ENCODE measurements at places on chromosomes 7 and 10.

GRCh38 chr7:158443688-158444483 lies 143.7 kb downstream of the PTPRN2 start:
- DNase-seq = no peak

- no peak for DNase-seq
Measured at GRCh38 chr7:4519819-4520520, 162.1 kb upstream of the FOXK1 start.

- DNase-seq = no peak
Measured at GRCh38 chr10:106694696-106695095, 469.8 kb downstream of the SORCS1 start.

GRCh38 chr10:118638680-118639079 lies 43.2 kb upstream of the PRLHR start:
- DNase-seq = no peak

- DNase-seq = no peak
Measured at GRCh38 chr7:111212857-111213523, 122.1 kb downstream of the LRRN3 start.

GRCh38 chr7:41695661-41696322 lies 7.1 kb downstream of the INHBA start:
- DNase-seq = no peak

GRCh38 chr10:43200538-43201390 lies 62.5 kb downstream of the CSGALNACT2 start:
- DNase-seq = no peak

GRCh38 chr10:122295451-122295809 lies 24.3 kb downstream of the BTBD16 start:
- no peak for DNase-seq

DNA sequence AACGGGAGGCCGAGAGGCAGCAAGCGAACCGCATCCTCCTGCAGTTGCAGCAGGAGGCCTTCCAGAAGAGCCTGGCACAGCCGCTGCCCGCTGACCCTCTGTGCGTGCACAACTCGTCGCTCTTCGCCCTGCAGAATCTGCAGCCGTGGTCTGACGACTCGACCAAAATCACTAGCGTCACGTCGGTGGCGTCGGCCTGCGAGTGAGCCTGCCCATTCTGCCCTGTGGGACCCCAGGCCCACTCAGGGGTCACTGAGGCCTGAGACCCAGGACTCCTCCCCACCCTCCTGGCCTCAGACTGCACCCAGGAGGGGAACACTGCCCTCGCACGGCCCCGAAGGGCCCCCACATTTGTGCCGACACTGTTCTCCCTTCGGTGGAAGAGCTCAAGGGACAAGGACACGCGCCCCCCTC lies 5.6 kb downstream of the TLX1 start:
- DNase-seq = no peak

DNA sequence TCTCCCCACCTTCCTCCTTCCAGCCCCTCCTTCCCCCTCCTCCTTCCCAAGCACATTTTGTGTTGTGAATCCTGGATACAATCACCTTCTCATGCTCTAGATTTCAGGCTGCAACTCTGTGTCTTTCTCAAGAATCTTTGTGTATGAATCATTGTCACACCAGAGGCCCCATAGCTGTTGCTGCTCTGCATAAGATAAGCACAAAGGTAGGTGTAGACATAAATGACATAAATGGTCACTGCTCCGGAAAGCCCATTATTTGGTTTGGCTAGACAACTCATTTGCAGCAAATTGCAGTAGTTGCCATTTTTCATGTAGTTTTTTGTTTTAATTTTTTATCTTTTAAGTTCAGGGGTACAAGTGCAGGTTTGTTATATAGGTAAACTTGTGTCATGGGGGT lies 216.3 kb upstream of the NRP1 start:
- no peak for DNase-seq

DNA sequence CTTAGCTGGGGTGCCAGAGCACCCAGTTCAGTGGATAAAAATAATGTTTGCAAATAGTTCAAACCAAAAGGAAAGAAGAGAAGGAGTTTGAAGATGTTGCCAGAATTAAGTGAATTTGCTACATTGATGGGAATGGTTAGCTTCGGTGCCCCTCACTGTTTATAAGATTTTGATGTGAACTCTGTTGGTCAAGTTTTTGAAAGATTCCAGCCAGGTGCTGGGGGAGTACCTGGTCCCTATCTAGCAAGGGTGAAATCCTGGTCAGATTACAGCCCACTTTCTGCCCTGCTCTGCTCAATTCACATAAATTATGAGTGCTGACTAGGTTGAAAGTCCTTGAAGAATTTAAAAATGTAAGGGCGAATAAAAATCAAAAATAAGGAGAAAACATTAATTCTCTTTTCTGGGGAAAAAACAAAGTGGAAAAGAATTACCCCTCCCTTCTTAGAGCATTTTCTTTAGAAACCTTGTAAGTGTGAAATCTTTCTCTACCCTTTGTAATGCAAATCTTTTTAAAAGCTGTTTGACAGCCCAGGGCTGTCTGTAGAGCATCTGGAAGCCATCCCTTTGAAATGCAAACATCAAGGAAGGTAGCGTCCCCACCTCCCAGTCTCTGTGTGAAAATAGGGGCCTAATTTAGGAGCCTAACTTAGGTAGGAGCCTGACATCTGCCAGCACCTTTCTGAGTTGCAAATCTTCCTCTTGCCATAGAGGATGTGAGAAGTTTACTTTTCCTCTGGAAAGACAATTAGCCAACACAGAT lies 1.4 kb upstream of the GIMAP5 start:
- no peak for DNase-seq

DNA sequence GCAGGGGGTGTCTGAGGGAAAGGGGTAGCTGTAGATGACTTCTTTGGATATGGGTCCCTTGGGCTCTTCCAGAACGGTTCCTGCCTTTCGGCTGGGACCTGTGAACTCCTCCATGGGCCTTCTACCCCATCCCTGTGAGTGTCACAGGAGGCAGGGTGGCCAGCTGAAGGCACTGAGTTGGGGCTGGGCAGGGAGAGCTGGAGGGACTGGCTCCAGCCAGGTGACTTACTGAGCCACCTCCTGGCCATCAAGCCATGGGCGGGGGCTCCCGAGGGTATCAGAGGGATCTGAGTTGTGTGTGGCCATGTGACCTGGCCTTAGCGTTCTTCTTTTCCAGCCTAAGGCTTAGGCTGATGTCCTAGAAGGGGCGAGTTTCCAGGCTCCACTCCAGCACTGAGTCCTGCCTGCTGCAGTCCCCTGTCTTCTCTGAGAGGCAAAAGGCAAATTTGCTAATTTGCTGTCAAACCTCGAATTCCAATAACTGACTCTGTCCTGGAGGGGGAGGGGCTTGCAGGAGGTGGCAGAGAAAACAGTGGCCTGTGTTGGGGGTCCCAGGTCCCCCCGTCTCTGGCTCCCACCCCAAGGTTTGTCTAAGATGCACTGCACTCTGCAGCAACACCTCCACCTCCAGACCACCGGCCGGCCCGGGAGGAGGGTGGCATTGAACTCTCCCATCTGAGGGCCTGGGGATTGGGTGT lies 27.2 kb downstream of the ADCYAP1R1 start:
- no peak for DNase-seq

- no peak for DNase-seq
Measured at GRCh38 chr7:88106434-88106833, 113.4 kb downstream of the SRI start.

- no peak for DNase-seq
Measured at GRCh38 chr10:14048930-14049613, 281.7 kb downstream of the FRMD4A start.

DNA sequence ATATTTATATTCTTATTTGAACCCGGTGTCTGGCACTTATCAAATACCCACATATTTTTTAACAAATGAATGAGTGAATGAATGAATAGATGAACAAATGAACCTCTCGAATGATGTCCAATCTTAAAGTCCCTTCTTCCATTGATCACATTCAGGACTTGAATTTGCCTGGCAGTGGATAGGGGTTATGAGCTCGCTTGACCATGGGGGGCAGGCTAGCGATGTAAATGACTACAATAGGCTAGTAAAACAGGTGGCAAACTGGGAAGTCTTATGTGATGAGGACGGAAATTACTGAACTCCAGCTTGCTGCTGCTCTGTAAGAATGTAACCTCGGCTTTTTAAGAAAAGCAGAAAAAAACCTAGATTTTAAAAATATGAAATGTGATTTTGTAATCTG lies 247.7 kb upstream of the DKK1 start:
- DNase-seq = no peak

- no peak for DNase-seq
Measured at GRCh38 chr10:42976351-42977031, 100.4 kb upstream of the RET start.

DNA sequence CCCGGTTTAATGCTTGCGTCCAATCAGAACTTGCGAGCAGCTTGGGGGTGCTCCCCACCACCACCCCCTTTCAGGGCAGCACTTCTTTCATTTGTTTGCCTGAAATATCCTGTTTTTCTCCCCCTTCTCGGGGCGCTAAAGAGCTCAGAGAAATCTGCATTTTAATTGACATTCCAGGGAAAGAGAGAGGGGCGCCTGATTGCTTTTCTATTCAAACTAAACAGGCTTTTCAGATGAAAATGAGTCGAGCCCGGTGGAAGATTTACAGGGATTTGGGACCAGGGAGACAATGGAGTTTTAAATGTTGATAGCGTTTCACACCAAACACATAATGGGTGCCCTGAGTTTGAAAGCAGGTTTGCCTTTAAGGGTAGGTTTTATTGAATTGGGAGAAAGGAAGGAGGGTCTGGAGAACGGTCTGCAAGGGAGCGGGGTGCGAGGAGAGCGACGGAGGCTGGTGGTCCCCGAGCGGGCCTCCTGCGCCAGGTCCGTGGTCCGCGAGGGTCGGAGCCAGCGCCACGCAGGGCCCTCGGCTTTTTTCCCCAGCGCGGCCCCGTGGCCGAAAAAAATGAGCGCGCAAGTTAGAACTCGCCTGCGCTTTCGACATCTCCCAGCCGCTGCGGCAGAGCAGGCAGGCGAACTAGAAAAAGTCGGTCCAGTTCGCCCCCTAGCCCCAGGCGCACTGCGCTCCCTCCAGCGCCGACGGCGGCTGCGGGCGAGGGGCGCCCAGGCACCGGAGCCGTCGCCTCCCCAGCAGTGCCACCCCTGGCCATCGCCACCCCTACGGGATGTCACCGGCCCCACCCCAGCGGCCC lies 1.3 kb downstream of the FGFR2 start:
- DNase-seq = peak; percentile 43

DNA sequence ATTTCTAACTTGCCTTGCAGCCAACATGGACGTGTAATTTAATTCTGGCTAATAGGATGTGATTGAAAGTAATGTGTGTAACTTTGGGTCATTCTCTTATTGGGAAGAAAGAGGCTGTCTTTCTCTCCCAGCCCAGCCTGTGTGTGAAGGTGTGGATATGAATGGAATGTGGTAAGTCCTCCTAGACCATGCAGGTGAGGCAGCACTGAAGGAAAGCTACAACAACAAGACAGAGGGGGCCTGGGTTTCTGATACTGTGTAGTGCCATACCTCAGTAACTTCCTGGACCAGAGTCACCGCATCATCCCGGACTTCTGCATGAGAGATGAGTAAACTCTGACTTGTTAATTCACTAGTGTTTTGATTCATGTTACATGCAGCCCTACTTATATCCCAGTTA lies 237.0 kb downstream of the EXOC4 start:
- DNase-seq = no peak

- no peak for DNase-seq
Measured at GRCh38 chr10:114245121-114245791, 6.2 kb downstream of the VWA2 start.

DNA sequence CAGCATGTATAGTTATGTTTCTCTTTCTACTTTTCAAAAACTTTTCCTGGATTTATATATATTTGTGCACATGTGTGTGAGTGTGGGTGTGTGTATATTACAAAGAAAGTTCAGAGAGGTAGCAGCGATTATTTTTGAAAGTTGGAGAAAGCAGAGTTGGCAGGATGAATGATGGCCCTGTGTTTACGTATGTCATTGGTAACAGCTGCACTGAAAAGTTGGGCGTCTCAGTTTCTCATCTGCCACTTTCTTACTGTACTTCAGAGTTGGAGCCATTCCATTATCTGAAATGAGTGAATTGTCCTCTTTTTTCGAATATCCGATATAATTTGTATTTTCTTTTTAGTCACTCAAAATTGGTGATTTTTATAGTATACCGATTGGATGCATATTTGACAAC lies 172.2 kb downstream of the CDK14 start:
- DNase-seq = no peak

GRCh38 chr7:155922067-155922816 lies 110.0 kb upstream of the SHH start:
- no peak for DNase-seq

DNA sequence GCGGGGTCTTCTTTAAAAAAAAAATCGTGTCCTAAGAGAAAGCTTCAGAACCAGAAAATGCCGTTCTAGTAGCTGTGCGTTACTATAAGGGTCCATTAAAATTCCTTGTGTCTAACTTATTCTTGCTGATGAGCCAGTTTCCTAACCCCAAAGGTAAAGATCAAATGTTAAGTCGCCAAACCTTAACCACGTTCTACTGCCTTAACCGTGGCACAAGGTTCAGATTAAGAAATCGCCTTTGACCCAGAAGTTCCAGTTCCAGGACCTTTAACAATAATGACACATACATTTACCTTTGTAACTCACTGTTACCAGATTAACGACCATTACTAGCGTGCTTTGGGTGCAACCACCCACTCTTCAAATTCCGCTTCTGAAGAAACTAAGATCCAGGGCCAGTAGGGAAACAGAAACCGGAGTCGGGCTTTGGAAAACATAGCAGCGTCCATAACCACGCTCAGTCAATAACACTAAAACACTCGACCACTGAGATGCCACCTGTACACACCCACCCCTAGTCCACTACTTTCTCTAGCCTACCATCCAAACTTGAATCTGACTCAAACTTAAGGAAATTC lies 620 bp downstream of the BET1 start:
- DNase-seq = no peak

GRCh38 chr10:36188080-36188453 lies 546.0 kb upstream of the FZD8 start:
- no peak for DNase-seq

- DNase-seq = no peak
Measured at GRCh38 chr10:91865562-91866081, 43.7 kb downstream of the FGFBP3 start.

DNA sequence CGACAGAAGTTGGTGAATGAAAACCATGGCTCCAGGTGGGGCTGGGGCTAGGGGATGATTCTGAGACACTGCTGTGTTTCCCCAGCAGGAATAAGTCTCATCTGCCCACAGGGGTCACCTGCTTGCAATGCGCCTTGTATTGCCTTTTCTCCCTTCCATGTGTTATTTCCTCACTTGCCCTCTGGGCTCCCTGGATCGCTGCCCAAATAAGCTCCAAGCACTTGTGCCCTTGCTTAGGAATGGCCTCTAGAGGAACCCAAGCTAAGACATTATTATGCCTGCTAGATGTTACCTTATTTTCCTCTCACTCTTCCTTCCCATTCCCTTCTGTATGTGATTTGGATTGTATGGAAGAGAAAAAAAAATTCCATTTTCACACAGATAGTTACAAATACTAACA lies 24.8 kb upstream of the PLPP4 start:
- DNase-seq = no peak

DNA sequence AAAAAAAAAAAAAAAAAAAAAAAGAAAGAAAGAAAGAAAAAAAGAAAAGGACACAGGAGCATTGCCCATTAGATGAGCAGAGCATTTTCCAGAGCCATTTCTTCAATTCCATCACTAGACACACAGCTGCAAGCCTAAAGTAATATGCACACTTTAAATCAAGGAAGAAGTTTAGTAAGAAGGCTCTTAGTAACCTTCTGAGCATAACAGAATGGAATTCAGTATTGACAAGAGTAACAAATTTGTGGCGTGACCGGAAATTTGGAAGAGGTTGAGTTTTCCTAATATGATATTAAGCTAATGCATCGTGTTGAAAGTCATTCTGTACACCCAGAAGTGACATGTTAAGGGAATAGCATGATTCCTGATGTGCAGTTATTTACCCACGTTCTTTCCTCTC lies 35.3 kb downstream of the SMURF1 start:
- DNase-seq = no peak

- DNase-seq = no peak
Measured at GRCh38 chr7:77727936-77728701, 31.9 kb downstream of the RSBN1L start.
